ENCODE measurements at places on chromosomes 3 and 15.

GRCh38 chr15:77085297-77085696, 14.4 kb upstream of the TSPAN3 start:
- DNase-seq = no peak

DNA sequence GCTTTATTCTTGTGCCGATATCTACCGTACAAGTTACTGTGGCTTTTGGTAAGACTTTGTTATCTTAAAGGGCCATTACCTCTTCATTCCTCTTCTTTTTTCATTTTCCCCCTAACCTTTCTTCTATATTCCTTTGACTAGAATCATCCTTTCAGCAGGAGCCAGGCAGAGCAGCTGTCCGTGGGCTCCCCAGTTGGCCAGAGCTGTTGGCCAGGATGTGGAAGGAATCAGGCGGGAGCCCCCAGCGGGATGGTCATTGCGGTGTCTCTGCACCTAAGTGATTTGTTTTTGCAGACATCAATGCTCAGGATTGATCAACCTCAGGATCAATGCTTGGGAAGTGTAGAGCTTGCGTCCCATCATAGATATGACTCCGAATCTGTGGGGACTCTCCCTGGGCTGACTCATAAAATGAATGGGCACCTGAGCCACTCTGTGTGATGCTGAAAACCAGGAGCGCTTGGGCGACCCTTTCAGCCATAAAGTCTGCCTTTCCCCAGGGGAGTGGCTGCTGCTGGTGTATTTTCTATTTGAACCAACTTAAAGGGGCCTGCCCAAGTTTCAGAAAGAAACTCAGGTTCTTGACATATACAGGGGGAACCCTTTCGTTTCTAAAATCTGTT, 21.7 kb downstream of the APBA2 start:
- no peak for DNase-seq

DNA sequence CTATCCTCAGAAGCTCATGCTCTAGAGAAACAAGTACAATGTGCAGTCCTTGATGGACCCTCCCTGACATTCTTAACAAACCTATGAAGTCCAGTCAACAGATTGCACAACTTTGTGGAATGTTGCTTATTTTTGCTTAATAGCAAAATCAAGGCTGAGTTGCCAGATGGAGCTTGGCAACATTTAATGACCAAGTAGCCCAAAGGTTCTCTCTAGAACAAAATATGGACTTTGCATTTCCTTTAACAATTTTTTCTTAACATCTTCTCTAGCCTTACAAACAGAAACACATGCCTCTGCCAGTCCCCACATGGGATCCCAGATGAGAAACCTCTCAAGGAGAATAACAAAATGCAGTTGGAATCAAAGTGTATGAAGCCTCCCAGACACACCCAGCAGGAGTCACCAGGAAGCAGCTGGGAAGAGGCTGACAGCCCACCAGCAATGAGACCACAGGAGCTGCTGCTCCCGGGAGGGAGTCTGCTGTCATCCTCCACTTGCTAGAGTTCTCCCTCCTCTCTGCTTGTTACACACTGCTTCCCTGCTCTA, 422.5 kb upstream of the CDIN1 start:
- peak; percentile 7 for DNase-seq

DNA sequence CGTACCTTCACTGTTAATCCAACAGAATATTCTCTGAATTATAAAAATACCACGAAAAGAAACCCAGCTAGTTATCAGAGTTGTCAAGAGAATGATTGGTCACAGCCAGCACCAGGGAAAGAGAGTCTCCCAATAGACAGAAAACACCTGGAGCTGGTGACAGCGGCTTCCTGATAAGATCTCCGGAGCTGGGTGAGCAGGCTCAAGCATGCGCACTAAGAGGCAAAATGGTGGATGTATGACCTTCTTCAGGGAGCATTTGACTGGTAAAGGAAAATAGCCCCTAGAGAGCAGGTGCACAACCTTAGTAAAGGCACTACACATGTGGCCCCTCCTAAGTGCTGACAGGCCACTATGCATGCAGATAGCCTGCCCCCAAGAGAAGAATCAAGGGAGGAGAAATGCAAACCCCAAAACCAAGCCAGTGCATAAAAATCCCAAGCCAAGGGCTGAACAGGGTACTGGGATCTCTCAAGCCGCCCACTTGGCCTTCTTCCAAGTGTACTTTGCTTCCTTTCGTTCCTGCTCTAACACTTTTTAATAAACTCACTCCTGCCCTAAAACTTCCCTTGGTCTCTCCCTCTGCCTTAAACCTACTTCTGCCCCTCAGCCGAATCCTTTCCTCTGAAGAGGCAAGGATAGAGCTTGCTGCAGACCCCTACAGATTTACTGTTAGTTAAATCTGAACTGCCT, 93.2 kb downstream of the UACA start:
- DNase-seq = peak; percentile 76

DNA sequence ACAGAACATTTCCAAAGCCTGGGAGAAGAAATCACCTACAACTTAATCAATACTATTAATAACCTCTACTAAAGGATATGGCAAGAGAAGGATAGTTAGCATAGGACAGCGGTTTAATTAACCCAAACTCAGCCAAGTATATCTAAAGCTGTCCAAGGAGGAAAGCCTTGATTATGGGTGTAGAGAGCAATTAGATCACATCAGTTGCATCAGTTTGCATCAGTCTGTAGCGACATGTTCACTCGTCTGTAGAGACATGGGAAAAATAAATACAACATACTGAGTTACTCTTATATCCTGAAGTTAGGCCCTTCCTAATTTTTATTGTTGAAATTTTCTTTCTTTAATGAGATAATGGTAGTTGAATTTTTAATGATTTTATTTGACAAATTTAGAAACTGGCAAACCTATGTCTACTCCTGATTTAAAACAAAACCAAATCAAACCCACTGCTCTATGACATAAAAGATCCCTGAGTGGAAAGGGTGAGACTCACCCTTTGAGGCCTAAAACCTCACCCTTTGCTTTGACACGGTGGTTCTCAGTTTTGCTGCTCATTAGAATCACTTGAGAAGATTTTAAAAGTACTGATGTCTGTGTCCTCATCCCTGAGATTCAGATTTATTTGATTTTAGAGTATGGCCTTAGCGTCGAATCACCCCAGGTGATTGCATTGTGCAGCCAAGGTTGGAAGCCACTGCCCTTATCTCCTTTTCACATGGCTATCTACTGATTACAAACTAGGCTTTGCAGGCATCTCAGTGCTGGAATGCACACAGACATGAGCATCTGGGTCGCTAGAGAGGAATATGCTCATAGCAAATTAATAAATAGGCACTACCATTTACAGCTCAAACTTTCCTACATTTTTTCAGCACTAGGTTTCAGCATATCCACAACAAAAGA, 2.8 kb upstream of the CLRN1 start:
- no peak for DNase-seq

DNA sequence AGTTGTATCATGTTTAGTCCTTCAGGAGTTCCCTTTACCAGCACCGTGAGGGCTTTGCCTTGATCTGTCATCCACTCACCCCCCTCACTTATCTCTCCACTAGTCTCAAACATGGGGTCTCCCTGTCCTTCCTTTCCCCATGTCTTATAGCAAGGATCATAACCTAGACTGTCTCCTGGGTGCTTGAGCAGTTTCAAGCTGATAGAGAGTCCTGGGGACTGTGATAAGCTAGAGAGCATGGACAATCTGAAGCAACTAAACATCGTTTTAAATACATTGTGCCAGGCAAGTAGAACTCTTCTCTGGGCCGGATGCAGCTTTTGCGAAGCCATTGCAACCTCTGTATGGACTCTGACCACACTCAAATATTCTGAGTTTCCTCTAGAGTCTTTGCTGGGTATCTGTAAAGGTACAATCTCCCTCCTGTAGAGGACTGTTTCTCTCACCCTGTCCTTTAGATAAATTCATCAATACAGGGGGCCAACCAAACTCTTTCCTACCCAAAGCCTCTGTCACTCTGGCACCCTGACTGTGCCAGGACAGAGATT, 684.6 kb upstream of the NR2F2 start:
- no peak for DNase-seq

- DNase-seq = no peak
Observed at GRCh38 chr15:71333839-71334238, 218.6 kb downstream of the THSD4 start.

DNA sequence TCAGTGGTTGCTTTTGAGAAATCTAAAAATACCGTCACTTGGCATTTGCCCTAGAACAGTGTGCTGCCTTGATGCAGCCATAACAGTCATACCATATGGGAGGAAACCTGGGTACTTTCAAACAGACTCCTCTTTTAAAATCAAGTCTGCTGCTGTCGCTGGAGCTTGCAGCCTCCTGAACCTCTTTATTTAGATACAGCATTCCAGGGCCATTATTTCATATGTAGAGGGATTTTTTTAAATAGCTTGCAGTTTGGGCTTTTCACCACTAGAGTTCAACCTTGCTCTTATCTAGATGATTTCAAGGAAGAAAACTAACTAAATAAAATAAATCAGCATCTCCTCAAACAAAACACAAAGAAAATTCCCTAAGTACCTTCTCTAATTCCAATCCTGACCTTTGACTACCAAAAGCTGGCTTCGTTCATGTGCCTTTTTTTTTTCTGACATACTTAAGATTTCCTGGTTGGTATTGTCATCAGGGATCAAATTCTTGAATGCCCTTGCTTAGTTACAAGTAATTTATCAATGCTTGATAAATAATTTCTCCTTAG, 111.6 kb downstream of the KBTBD8 start:
- no peak for DNase-seq

GRCh38 chr3:354432-354831, 157.9 kb downstream of the CHL1 start:
- no peak for DNase-seq

DNA sequence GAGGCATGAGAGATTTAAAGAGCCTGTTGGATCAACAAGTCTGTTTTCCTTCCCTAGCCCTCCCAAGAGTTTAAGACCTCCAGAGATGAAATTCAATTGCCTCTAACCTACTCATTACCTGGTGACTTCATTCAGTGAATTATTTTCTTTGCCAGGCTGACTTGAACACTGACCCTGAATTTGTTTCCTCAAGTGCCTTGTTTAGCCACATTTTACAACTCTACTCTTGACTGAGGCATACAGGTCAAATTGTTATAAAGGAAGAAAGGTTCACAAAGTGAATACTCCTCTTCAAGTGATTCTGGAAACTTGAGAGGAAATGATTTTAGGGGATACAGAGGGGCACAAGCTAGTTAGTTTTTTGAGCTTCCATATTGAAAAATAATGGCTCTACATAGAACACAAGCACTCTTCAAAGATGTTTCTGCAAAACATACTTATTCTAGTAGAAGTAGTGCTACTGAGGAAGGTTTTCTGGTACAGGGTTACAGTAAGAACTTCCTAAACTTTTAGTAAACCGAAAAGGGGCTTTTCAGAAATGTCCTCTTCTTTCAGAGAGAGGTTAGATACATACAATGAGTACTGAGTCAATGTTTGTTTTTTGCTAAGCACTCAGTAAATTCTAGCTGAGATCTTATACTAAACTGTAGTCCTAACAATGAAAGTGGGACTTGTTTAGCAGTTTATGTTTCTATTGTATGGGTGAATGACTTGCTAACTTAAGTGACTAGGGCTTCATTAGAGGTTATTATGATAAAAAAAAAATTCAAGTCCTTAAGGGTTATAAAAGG, 137.4 kb upstream of the SATB1 start:
- DNase-seq = no peak

GRCh38 chr3:134613006-134613520, 37.8 kb downstream of the KY start:
- DNase-seq = no peak

DNA sequence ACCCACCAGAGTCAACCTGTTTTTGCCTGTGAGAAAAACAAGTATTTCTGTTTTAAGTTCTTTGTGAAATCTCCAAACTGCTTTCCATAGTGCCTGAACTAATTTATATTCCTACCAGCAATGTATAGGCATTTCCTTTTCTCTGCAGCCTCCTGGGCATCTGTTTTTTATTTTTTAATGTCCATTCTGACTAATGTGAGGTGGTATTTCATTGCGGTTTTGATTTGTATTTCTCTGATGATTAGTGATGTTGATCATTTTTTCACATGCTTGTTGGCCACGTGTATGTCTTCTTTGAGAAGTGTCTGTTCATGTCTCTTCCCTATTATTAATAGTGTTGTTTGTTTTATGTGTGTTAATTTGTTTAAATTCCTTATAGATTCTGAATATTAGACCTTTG, 820.5 kb downstream of the MCTP2 start:
- DNase-seq = no peak

DNA sequence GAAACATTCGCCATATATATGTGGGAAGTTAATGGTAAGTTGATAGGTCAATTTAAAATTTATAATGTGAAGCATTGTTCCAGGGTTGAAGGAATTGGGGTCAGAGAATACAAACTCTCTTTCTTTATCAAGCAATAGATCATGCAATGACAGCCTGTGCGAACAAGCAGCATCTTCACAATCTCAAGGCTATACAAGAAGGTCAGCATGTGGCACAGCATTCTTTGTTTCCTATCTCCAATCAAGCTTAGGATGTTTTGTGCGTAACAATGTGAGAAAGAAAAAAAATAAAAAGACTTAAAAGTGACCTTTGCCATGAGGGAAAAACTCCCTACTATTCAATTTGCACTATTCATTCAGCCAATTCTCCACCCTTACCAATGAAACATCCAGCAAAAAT, 288.1 kb upstream of the NECTIN3 start:
- DNase-seq = no peak

- DNase-seq = no peak
Observed at GRCh38 chr15:57102858-57103257, 184.4 kb downstream of the TCF12 start.

DNA sequence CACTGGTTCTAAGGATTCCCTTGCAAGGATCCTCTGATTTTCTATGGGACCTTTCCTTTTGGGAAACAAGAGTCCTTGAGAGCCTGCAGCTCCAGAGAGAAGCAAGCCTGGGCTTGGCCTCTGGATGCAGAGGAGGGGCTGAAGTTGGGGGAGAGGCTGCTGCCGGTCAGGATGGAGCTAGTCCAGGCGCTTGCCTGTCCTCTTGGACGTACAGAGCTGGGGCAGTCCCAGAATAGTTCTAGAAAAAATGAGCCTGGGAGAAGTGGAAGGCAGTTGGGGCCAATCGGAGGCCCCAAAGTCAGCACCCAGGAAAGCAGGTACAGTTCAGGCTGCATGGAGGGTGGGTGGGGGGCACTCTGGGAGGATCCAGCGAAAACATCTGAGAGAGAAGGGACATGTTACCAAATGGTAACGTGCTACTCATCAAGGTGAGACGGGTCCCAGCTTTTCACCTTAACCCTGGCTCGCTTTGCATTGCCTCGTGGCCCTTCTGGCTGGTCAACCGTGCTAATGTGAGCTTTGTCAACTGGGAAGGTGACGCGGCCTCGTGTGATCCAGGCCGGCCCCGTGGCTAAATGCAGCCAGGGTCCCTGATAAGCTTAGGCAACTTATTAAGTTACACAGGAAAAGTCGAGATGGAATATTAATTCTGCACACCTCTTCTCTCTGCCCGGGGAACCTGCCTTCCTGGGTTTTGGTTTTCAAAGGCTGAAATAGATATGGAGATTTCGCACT, 38.7 kb upstream of the MAGEF1 start:
- DNase-seq = no peak

Measured in mucosa of descending colon (tissue), 3 donors.